ENCODE measurements at places on chromosomes 3 and 15.

GRCh38 chr3:30084971-30085403 lies 521.4 kb upstream of the TGFBR2 start:
- no peak for DNase-seq

DNA sequence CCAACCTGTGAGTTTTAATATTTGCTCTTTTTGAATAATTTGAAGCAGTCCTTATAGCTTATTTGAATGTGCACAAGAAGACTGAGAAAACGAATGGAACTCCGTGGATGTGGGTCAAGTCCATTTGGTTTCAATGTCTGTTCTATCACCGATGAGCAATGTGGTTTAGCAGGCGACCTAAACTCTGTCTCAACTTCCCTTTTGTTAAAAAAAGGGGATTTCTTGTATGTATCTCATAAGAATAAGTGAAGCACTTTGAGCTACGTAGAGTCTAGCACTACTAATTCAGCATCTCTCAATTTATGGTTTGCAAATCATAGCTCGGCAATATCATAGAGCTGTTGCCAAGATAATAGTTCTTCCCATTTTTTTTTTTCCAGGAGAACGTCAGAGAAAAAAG lies 4.6 kb upstream of the SKIL start:
- no peak for DNase-seq

- DNase-seq: no peak
Observed at GRCh38 chr3:47455806-47456452, 19.8 kb downstream of the SCAP start.

GRCh38 chr15:48087844-48088243 lies 32.9 kb upstream of the SLC24A5 start:
- no peak for DNase-seq

GRCh38 chr15:87263296-87263695 lies 993.2 kb downstream of the NTRK3 start:
- DNase-seq: no peak

- DNase-seq: peak; percentile 85
Observed at GRCh38 chr3:161415506-161416231, 44.4 kb upstream of the SPTSSB start.

DNA sequence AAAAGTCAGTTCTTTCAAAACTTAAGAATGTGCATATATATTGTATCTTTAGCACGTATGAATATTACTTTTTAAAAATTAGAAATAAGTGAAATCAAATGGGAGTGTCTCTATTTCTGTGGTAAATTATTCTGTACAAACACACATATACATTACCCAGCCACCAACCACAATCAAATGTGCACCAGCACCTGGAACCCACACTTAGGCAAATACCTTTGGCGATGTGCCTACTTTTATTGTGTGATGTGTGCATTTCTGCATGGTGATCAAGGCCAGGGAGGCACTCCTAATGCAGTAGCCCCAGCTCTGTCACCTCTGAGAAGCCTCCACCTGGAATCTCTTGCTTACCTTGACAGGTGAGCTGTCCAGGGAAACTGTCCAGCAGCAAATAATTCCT lies 76.9 kb downstream of the PIK3R4 start:
- DNase-seq: no peak

DNA sequence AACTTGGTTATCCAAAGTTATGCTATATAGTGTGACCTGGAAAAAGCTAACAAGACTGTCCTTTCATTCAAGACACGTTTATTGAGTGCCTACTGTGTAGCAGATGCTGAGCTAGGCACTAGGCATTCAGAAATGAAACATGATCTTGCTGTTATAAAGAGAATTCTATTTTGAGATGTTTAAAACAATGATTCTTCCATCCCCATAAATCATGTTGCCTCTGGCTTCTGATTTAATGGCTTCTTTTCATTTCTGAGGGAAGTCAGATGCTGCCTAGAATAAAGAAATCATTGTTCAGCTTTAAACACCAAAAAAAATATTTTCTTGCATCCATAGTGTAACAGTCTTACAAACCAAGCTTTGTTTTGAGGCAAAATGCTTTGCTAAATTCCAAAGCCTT lies 620.9 kb upstream of the UBE2E2 start:
- DNase-seq: no peak

DNA sequence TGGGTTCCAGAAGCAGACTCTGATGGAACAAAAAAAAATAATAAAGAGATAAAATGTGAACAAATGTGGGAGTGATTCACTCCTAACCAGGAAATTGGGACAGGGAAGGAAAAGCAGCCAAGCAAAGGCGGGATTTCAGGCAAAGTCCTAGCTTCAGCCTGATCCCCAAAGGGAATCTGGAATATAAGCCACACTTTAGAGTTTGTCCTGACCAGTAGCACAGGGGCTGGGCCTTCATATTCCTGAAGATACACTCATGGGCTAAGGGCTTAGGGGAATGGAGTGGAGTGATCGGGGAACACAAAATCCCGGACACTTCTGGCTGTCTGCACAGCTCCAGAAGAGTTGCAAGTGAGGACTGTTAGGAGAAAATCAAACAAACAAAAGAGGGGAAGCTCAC lies 135.0 kb upstream of the COL8A1 start:
- DNase-seq: peak; percentile 40

All from IMR-90 (cell line).